ENCODE measurements at places on chromosomes 16 and 17.

- DNase-seq: no peak
These were observed 129.9 kb upstream of the ZFHX3 start for GRCh38 chr16:73177729-73178295.

DNA sequence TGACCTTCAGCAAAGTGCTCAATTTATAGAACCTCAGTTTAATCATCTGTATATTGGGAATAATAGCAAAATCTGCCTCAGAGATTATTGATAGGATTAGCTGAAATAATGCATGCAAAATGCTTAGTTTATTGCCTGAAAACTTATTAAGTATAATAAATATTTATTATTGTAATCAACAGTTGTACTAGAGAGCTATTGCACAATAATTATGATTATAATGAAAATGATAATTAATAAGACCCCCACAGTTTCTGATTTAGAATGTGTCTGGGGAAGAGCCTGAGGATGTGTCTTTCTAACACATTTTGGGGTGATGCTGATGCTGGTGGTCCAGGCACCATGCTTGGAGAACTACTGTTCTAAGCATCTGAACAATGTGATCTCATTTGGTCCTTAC lies 419.6 kb downstream of the NPIPA7 start:
- no peak for DNase-seq

- DNase-seq: no peak
These were observed 1.6 kb downstream of the IGF2BP1 start for GRCh38 chr17:48998587-48999440.

DNA sequence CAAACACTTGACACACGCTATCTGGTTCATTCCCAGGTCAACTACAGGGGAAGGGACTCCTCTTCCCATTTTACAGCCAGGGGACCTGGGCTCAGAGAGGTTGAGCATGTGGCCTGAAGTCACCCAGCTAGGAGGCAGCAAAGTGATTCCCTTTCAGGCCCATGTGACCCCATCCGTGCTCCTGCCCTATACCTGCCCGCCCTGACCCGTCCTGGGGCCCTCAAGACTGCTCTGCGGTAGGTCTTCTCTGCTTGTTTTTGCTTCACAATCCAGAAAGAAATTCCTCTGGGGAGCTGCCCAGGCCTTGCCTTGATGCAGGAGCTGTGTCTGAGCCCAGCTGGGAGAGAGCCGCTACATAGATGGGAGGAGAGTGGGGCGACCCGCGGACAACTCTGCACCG lies 161.4 kb downstream of the SDK2 start:
- DNase-seq: no peak
